Activated CD4-positive, alpha-beta memory T cell treated with anti-CD3 and anti-CD28 coated beads for 36 hours (primary cell): ENCODE measurements at places on chromosomes 7 and 10. TPM values are rescaled to one million over a fixed set of nuclear protein-coding genes. Genes with fewer than 3 reads are reported as not detected.

DNA sequence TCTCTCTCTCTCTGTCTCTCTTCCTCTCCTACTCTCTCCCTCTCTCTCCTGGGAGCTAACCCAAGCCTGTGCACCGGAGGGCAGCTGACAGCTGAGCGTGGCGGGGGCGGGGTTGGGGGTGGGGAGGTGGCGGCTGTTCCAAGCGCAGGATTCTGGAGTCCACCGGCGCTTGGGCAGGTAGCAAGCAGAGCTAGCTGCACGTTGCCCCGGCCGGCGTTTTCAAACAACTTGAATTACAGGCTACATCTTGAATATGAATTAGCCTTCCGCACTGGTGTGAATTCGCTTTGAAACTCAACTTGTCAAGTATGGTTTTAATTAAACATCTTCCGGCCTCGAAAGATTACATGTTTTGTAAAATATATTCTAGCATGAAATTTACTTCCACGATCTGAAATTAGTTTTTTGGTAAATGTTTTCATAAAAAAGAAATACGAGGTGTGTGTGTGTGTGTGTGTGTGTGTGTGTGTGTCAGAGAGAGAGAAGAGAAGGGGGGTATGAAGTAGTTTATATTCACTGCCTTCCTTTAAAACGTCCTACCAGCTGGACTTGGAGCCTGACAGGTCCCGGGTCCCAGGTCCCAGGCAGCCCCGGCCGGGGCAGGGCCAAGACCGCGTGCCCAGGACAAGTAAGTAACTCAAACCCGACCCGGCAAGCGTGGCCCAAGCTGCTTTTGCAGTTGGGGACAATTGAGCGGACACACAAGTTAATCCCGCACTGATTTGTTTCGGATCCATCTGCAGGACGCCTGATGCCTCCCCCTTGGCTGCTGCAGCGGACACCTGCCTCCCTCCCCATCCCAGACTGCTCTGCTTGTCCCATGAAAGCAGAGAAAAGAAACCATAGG, 9.0 kb upstream of the DLX6 start:
- no peak overlapping the region for H3K4me3 ChIP-seq
- peaks cover 3% of the 10 kb centered on the region for H3K4me1 ChIP-seq
- peaks cover 1% of the 10 kb centered on the region for H3K36me3 ChIP-seq
- no peak overlapping the region for H3K27ac ChIP-seq
- DNase-seq: no peak

GRCh38 chr7:11196143-11196542, 222.5 kb downstream of the PHF14 start:
- H3K36me3 ChIP-seq: no peaks in the 10 kb centered on the region
- peaks cover 8% of the 10 kb centered on the region for H3K4me1 ChIP-seq
- peaks cover 6% of the 10 kb centered on the region for H3K27me3 ChIP-seq
- no peak overlapping the region for H3K4me3 ChIP-seq
- no peak overlapping the region for H3K27ac ChIP-seq
- DNase-seq: no peak

GRCh38 chr7:85736085-85736484, 549.2 kb upstream of the SEMA3D start:
- no peak overlapping the region for H3K4me3 ChIP-seq
- no peak for DNase-seq
- H3K27ac ChIP-seq: no peak overlapping the region
- no peaks in the 10 kb centered on the region for H3K36me3 ChIP-seq

- H3K4me1 ChIP-seq: peaks cover 43% of the 10 kb centered on the region
- peaks cover 11% of the 10 kb centered on the region for H3K27me3 ChIP-seq
- peak; percentile 48 for DNase-seq
- no peak overlapping the region for H3K27ac ChIP-seq
These were observed 5.7 kb downstream of the ATG9B start for GRCh38 chr7:151018421-151019129.

GRCh38 chr10:7179536-7179935, 231.3 kb downstream of the SFMBT2 start:
- H3K27me3 ChIP-seq: no peaks in the 10 kb centered on the region
- H3K4me1 ChIP-seq: peaks cover 7% of the 10 kb centered on the region
- H3K27ac ChIP-seq: no peak overlapping the region
- no peak for DNase-seq

- H3K27ac ChIP-seq: no peak overlapping the region
- H3K36me3 ChIP-seq: no peaks in the 10 kb centered on the region
- no peak for DNase-seq
- H3K27me3 ChIP-seq: no peaks in the 10 kb centered on the region
- no peaks in the 10 kb centered on the region for H3K4me1 ChIP-seq
These were observed 990.7 kb downstream of the CCSER2 start for GRCh38 chr10:85318809-85319807.

- H3K4me3 ChIP-seq: no peak overlapping the region
- H3K4me1 ChIP-seq: peaks cover 19% of the 10 kb centered on the region
- H3K27me3 ChIP-seq: no peaks in the 10 kb centered on the region
- H3K36me3 ChIP-seq: no peaks in the 10 kb centered on the region
These were observed 3.4 kb downstream of the PRKAG2 start for GRCh38 chr7:151873402-151873965.

DNA sequence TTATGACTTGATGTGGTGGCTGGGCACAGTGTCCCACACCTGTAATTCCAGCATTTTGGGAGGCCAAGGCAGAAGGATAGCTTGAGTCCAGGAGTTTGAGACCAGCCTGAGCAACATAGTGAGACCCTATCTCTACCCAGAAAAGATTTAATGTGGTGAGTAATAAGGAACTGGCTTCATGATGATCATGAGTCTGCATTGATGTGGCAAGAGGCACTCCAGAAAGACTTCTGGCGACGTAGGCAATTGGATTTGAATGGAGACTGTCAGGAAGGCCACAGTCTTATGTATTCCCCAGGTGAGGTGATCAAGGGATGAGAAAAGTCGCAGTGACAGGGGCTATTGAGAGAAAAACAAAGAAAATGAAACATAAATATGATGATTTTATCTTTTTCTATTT, 138.0 kb downstream of the CACNB2 start:
- no peak overlapping the region for H3K4me3 ChIP-seq
- DNase-seq: no peak
- no peaks in the 10 kb centered on the region for H3K36me3 ChIP-seq
- peaks cover 8% of the 10 kb centered on the region for H3K27me3 ChIP-seq
- no peaks in the 10 kb centered on the region for H3K4me1 ChIP-seq
- H3K27ac ChIP-seq: no peak overlapping the region

The LRRC61 gene
- total RNA-seq: 27.1 TPM

- H3K27ac ChIP-seq: no peak overlapping the region
- no peaks in the 10 kb centered on the region for H3K36me3 ChIP-seq
- DNase-seq: no peak
- peaks cover 18% of the 10 kb centered on the region for H3K27me3 ChIP-seq
These were observed 89.7 kb upstream of the STEAP1B start for GRCh38 chr7:22589641-22590201.

GRCh38 chr10:77563638-77564270, 73.9 kb downstream of the KCNMA1 start:
- DNase-seq: no peak
- H3K27me3 ChIP-seq: peaks cover 10% of the 10 kb centered on the region
